ENCODE measurements at places on chromosomes 2 and 18. TPM values are rescaled to one million over a fixed set of nuclear protein-coding genes. Genes with fewer than 3 reads are reported as not detected.

HOXD1 gene
- 2.0 TPM for total RNA-seq

CNDP1 gene
- total RNA-seq: not detected

TANC1 gene
- 23.2 TPM for total RNA-seq

SULT1C4 gene
- total RNA-seq: 90.4 TPM

Data from mesangial cell (primary cell).